ENCODE measurements at places on chromosomes 2 and 18.

GRCh38 chr2:128180031-128180430 is 89.0 kb downstream of the UGGT1 start:
- DNase-seq, result no peak

- no peak for DNase-seq
Measured at GRCh38 chr18:43978174-43978573, 700.9 kb upstream of the SYT4 start.

GRCh38 chr2:149246186-149246585 is 84.2 kb upstream of the LYPD6 start:
- DNase-seq, result no peak

DNA sequence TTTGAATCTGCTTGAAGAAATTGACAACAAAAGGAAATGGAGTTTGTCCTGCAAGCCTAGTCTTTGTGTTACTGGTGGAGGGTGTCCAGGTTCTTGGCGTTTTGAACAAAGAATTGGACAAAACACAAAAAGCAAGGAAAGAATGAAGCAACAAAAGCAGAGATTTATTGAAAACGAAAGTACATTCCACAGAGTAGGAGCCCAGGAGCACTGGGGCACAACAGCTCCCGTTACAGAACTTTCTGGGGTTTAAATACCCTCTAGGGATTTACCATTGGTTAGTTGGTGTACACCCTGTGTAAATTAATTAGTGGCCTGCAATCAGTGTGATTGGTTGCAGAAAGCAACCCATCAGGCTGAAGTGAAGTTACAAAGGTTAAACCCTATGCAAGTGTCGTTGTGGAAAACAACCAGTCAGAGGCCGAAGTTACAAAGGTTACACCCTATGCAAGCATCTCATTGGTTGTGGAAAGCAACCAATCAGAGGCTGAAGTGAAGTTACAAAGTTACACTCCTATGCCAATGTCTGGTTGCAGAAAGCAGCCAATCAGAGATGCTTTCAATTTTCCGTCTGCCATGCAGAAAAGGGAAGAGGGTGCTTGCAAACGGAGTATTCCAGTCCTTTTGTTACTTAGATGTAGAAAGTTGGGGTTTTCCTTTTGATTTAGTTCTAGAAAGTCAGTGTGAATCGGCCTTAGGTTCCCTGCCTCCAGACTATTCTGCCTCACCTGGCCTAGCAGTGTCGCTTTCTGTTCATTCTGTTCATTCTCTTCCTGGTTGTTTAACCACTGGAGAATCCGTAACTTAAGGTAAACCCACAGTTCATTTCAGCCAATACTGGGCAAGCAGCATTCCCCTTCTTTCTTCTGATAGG is 47.6 kb upstream of the PTH2R start:
- no peak for DNase-seq
